ENCODE measurements at places on chromosomes 5 and 9.

- DNase-seq = peak; percentile 3
Observed at GRCh38 chr9:119881898-119882297, 512.7 kb upstream of the BRINP1 start.

- DNase-seq = no peak
Observed at GRCh38 chr9:21974722-21975409, 19.3 kb downstream of the CDKN2A start.

DNA sequence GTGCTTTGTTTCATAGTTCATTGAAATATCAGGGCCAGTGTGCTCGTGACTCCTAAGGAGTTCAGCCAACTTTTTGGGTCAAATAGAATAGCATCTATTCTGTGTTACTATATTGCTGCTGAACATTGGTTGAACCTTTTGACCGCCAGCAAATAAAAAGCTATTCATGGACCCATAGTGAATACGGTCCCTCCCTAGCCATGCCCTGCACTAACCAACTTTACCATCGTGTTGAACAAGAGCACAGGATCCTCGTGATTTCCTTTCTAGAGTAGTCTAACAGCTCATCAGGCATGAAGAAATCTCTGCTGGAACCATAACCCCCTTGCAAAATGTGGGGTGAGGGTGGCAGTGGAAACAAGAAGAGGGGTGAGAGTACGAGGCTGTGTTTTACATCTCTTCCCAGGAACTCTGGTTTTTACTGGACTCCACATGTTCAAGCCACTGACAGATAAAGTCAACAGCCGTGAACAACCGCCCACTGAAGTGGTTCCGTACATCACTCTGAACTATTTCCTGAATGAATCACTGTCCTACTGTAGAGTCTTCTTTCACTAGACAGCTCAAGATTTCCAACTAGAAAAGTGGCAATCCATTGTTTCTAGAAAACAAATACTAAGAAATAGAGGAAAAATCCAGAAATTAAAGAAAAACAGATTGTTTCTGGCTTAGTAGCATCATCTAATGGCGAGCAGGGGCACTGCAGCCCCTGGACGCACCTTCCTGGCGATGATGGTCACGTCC, 70.1 kb upstream of the SPATA31E1 start:
- peak; percentile 40 for DNase-seq

DNA sequence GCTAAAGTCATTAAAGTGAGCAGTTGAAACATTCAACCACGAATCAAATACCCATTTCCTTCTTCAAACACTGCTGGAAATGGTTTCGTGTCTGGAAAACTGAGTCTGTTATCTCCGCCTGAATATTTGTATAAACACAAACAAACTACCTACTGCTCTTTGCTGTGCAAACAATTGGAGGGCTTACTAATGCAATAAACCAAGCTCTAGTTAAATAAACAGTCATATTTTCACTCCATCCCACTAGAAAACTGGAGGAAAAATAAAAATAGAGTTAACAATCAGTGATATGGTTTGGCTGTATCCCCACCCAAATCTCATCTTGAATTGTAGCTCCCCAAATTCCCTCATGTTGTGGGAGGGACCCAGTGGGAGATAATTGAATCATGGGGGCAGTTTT, 397.6 kb downstream of the RASEF start:
- no peak for DNase-seq

- no peak for DNase-seq
Observed at GRCh38 chr5:14357441-14357840, 214.3 kb downstream of the TRIO start.

- no peak for DNase-seq
Observed at GRCh38 chr9:129283291-129283691, 105.2 kb upstream of the IER5L start.

DNA sequence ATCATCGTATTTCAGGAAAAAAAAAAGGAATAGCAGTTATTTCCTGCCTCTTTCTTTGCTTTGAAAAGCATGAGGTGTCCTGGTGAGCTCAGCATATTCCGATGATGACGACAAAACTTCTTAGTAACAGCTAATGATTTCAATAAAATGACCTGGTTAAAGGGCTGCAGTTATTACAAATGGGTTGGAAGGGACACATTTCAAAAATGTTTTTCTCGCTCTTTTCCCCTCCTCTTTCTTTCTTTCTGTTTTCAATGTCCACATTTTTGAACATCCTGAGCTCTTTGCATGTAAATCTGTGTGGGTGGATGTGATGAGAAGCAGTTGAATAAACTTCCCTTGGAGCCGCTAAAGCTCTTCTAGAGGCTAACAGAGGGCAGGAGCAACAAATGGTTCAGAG, 186.8 kb upstream of the SLC27A6 start:
- DNase-seq = no peak

DNA sequence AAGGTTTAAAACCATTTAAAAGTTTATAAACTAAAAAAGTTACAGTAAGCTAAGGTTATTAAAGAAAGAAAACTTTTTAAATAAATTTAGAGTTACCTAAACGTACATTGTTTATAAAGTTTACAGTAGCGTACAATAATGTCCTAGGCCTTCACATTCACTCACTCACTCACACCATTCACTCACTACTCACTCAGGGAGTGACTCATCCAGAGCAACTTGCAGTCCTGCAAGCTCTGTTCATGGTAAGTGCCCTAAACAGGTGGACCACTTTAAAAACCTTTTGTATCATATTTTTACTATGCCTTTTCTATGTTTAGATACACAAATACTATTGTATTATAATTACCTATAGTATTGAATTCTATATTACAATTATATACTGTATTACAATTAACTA, 190.8 kb upstream of the RASA1 start:
- DNase-seq = no peak
